ENCODE measurements at places on chromosomes 3 and 15.

DNA sequence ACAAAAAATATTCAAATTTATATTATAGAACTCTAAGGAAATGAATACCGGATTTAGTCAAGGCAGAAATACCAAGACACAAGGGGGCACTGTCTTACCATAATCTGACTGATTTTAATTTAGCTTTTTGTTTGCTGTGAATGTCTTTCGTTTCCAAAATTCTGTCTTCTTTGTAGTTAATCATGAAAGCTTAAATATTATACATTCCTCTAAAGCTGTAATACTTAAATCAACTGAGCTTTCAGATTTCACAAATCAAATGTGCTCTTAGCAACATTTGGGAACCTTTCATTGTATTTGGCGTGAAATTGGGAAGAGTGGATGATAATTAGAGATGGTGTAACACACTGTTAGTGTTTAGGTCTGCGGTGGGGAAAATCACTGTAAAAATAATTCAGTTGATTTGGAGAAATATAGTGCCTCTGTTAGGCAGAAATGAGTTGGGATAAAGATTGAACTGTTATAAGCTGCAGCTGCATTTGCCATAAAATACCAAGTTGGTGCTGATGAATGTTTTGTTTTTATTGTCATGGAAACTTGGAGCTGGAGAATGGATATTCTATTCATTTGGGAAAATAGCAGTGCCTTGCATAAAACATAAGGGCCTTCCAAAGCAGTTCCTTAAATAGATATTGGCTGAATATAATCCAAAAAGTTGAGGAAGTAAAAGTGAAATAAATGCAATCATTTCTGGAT, 228.2 kb downstream of the TCF12 start:
- DNase-seq, result peak; percentile 16

- DNase-seq, result no peak
These were observed 120.3 kb downstream of the CLSTN2 start for GRCh38 chr3:140055092-140055791.

GRCh38 chr3:170560296-170560695, 25.6 kb downstream of the SLC7A14 start:
- DNase-seq, result no peak

DNA sequence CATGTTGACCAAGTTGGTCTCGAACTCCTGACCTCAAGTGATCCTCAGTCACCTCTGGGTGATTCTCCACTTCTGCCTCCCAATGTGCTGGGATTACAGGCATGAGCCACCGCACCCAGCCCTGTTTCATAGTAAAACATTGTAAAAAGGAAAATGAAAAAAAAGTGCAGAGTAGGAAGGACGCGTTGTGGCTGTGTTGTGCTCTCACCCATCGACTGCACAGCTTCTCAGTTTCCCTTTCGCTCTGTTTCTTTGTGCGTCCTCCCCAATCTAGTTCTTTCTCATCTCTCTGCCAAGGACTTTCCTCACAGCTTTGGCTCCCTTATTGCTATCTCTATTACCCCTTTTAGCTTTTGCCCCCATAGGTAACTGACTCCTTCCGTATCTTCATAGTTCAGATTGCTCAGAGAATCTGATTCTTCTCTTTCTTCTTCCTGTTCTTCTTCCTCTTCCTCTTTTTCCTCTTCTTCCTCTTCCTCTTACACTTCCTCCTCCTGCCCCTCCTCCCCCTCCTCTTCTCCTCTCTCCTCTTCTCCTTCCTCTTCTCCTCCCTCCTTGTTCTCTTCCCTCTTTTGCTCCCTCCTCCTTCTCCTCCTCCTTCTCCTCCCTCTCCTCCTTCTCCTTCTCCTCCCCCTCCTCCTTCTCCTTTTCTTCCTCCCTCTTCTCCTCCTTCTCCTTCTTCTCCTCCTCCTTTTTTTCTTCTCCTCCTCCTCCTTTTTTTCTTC, 81.1 kb upstream of the VGLL4 start:
- DNase-seq, result peak; percentile 12

DNA sequence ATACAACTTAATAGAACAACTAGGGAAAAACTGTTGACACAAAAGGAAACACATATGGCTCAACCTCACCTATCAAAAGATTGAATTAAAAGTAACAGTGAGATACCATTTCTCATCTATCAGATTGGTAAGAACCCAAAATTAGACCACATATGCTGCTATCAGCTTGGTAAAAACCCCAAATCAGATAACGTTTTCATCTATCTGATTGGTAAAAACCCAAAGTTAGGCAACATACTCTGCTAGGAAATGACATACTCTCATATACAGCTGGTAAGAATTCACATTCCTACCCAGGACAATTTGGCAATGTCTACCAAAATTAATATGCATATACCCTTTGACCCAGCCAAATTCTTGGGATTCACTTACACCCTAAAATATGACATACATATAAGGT, 26.3 kb downstream of the NRG4 start:
- DNase-seq, result no peak

GRCh38 chr3:188518835-188519452, 365.0 kb downstream of the LPP start:
- no peak for DNase-seq

DNA sequence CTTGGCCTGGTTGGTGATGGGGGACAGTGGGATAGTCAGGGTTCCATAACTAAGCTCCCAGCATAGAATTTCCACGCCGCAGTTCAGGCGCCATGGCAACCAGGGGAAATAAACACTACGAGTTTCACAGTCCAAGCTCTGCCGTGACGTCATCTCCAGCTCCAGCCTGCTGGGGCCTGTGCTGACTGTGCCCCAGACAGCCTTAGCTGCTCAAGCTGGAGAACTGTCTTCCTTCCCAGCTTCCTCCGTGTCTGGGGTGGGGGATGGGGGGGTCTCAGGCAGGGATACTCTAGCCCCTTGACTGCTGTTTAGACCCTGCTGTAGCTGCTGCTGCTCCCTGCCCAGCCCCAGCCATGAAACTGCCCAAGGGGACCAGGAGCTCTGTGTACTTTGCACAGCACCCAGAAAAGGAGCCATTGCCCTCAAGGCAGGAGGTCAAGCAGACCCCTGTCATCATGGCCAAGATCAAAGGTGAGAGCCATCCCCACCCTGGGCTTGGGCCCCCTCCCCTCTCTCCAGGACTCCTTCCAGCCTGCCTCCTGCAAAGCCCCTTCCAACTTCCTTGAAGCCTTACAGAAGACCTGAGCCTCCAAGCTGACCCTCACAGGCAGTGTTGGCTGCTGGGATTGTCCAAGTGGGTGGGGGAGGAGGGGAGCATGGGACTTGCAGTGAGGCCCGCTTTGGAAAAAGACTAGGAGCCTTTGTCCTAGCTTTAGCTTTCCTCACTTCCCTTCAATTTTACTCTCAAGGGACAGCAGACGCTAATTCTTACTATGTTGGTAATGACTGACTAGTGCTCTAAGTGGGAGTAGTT, 11.4 kb upstream of the CSPG4 start:
- DNase-seq, result peak; percentile 63

GRCh38 chr3:23959135-23959900, 14.2 kb downstream of the NR1D2 start:
- DNase-seq, result peak; percentile 40

- DNase-seq, result no peak
These were observed 114.3 kb upstream of the CACNA2D3 start for GRCh38 chr3:54008099-54008498.

DNA sequence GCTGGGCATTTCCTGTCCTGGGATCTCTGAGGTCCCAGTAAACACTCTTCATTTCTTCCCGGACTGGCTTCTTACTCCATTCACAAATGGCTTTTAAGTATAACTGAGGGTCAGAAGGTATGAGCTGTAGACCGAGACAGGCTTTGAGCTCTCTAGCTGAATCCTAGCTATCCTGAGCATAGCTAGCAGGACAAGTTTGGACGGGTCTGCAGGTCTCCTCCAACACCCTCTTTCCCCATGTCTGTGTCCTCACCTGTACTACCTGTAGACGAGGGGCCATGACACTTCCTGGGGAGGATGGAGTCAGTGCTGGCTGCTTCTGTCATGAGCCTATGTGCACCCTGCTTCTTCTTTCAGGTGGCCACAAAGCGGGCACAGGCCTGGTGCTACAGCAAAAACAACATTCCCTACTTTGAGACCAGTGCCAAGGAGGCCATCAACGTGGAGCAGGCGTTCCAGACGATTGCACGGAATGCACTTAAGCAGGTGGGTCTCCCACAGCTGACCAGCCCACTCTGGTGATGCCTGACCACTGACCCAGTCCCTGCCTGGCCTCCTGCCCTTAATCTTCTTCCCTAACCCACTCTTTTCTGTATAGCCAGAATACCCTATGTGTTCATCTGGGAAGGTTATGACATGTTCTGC, 72.1 kb upstream of the ACAD9 start:
- DNase-seq, result no peak

DNA sequence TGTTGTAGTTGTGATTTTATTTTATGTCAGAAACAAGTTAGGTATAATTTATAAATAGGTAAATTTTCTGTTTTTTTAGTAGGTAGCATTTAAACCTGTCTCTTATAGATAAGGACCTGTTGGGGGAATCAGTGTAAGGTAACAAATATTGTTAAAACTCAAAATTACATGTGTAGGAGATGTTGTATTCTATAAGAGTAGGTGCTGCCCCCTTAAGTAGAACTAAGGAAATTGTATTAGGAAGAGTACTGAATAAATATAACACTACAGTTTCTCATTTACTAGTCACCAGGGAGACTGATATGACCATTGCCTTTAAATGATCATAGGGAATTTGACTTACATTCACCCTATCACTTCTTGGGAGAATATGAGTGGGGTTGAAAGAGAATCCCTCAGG, 31.2 kb downstream of the SLC25A36 start:
- no peak for DNase-seq

DNA sequence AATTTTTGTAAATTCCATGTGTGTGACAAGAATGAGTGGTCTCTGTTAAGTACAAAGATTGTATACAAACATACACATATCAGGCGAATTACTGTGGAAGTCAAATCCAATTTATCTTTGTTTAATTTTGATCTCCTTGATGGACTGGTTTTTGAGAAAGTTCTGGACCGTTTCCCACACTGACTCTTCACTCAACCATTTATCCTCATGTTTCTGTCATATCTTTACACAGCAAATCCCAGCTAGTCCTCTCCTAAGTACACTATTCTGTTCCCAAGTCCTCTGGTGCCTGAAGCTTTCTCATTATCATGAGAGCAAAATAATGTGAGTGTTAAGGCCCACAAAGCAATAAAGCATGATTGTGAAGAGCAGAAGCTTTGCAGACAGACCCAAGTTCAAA, 189.9 kb downstream of the WNT5A start:
- no peak for DNase-seq

GRCh38 chr3:36542186-36542585, 161.9 kb downstream of the STAC start:
- no peak for DNase-seq

DNA sequence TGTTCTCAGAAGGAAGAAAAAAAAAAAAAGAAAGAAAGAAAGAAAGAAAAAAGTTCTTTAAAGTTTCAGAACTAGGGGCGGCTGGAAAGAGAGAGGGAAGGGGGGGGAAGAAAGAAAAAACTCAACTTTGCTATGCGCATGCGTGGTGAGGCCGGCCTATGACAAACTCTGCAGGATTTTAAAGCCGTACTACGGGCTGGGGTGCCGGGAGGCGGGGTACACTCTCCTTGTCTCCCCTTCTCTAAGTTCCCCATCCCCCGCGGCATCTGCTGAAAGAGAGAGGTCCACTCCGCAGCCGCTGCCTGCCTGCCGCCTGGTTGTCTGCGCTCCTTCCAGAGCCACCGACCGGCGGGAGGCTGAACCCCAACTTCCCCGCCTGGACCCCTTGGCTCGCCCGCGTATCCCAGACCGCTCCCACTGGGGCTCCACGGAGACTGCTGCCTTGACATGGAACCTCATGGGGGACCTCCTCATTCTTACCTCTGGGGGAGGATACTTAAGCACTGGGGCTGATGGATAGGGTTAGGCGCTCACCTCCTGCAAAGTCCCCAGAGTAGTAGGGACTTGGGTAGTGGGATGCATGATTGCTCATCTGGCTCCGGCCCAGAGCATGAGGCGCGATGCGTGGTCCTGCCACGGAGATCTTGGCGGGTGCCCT, 1.4 kb upstream of the WNT5A start:
- peak; percentile 44 for DNase-seq

GRCh38 chr3:171831936-171832335, 11.2 kb upstream of the TMEM212 start:
- DNase-seq, result no peak

DNA sequence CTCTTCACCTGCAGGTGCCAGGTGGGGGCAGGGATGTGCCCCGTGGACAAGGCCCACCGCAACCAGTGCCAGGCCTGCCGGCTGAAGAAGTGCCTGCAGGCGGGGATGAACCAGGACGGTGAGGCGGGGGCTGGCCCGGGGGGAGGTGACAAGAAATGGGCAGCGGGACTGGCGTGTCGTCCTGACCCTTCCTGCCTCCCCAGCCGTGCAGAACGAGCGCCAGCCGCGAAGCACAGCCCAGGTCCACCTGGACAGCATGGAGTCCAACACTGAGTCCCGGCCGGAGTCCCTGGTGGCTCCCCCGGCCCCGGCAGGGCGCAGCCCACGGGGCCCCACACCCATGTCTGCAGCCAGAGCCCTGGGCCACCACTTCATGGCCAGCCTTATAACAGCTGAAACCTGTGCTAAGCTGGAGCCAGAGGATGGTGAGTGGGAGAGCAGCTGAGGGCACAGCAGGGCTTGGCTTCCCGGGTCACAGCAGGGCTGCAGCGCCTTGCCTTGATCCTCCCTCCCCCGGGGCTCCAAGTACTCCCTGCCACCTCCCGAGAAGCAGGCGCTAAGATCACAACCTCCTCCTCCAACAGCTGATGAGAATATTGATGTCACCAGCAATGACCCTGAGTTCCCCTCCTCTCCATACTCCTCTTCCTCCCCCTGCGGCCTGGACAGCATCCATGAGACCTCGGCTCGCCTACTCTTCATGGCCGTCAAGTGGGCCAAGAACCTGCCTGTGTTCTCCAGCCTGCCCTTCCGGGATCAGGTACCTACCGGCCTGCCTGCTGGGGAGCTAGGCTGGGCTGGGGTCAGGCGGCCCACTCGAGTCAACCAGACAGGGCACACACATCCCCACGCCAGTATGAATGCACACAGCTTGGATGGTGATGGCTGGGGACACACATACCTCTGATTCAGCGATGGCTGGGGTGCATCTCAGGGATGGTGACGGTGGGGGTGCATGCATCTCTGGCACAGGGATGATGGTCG, 1.7 kb downstream of the NR2E3 start:
- no peak for DNase-seq

All from activated CD8-positive, alpha-beta T cell treated with anti-CD3 and anti-CD28 coated beads for 36 hours (primary cell).